Left hindlimb (tissue), 1 donor: ENCODE measurements at places on chromosomes 5 and 9.

GRCh38 chr5:138829341-138829740 lies 45.8 kb downstream of the LRRTM2 start:
- no peak for DNase-seq

GRCh38 chr9:2771087-2771486 lies 53.8 kb downstream of the KCNV2 start:
- DNase-seq = no peak

GRCh38 chr5:154189819-154190594 lies 526 bp upstream of the GALNT10 start:
- peak; percentile 88 for DNase-seq

DNA sequence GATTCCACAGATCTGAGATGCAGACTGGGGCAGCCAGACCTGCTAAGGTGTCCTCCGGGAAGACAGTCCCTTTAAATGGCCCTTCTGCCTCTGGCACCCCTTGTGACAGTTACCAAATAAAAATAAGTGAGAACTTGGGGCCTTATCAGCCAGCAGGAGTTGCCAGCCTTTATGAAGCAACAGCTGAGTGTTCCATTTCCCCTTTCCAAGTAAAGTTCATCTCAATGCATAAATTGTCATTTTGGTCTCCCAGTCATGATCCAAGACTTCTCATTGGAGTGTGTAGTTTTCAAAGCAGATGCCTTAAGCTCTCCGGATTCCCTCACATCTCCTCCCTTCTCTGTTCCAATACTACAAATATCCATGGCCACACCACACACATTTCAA lies 4.1 kb downstream of the PTCH1 start:
- no peak for DNase-seq

DNA sequence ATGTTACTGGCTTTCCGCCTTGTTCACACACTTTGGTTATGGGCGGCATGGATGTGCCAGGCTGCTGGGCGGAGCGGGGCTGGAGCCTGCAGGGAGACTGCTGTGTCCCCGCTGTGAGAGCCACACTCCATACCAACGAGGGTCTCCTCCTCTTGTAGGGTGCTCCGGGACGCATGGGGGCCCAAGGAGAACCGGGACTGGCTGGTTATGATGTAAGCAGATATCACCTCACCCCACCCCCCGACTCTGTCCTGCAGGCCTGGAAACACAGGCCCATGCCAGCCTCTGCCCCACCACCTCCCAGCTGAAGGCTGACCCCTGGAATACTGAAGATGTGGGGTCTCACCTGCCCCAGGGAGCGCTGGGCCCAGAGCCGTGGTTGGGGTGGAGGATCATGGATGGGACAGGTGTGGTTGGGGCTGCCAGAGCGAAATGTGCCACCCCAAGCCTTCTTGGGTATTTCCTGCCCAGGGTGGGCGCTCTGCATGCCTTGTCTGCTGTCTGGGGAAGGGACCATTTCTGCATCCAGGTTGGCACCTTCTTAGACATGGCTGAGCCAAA lies 39.3 kb upstream of the ORM1 start:
- DNase-seq = peak; percentile 28

GRCh38 chr5:149630337-149630736 lies 49.0 kb downstream of the ARHGEF37 start:
- no peak for DNase-seq

DNA sequence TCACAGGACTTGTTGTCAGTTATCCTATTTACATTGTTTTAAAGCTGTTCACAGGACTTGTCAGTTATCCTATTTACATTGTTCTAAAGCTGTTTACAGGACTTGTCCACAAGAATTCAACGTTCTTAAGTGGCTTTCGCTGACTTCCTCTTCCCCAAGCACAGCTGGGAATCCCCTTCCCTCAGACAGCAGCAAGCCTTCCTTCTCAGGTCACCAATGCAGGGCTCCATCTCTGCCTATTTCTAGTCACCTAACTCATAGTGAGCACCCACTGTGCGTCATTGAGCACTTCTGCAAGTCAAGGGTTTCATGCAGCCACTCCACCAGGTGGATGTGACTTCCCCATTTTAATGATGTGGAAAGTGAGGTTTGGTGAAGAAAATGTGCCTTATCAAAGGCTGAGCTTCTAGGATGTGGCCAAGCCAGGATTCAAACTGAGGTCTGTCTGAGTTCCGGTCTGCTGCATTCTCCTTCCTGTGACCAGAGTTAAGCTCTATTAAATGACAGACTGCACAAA lies 109.8 kb upstream of the ZNF462 start:
- DNase-seq = no peak

- no peak for DNase-seq
Measured at GRCh38 chr9:88339317-88339716, 48.9 kb upstream of the SPIN1 start.

DNA sequence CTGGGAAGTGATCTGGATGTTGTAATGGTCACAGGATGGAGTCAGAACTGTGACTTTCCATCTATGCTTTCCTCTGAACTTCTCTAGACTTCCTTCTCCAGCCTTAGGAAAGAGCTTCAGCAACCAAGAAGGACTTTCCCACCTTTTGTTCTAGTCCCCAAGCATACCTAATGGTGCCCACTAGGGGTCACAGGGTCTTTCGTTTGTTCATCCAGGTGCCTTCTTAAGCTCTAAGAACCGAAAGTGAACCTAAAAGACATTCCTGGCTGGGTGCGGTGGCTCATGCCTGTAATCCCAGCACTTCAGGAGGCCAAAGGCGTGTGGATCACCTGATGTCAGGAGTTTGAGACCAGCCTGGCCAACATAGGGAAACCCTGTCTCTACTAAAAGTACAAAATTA lies 1.8 kb upstream of the WNT8A start:
- no peak for DNase-seq

- no peak for DNase-seq
Measured at GRCh38 chr9:100014846-100015245, 84.0 kb downstream of the ERP44 start.

DNA sequence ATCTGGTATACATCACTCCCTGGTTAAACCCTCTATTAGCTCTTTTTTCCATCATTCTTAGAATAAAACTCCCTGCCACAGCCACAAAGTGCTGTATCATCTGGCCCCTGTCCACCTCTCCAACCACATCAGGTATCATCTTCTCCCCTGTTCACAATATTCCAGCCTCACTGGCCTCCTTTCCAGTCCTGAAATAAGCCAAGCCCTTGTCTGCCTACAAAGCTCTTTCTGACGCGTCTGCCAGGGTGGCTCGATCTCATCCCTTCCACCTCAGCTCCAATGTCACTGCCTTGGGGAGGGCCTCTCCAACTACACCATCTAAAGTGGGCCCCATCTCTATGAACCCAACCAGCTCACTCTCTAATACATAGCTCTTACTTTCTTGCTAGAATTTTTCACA lies 21.5 kb downstream of the CDK5RAP2 start:
- DNase-seq = no peak
